ENCODE measurements at places on chromosomes 11 and 22.

DNA sequence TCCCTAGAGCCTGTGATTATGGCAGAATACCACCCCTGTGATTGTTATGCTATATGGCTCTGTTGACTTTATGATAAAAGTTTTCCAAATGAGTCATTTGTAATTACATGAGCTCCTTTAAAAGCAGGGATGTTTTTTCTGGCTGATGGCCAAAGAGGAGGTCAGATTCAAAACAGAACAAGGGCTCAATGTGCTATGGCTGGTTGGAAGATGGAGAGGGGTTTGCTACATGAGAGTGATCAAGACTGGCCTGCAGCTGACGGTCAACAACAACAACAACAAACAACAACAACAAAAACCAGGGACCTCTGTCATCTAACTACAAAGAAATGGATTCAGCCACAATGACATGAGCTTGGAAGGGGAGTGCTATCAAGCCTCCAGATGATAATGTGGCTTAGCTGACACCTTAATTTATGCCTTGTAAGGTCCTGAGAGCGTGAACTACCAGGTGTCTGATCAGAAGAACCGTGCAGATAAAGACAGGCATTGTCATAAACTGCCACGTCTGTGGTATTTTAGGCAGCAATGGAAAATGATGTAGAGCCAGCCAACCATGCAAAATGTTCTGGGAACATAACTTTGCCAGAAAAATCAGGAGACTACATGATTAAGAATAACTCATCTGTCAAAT, 47.2 kb downstream of the PIWIL3 start:
- peak; percentile 72 for DNase-seq

DNA sequence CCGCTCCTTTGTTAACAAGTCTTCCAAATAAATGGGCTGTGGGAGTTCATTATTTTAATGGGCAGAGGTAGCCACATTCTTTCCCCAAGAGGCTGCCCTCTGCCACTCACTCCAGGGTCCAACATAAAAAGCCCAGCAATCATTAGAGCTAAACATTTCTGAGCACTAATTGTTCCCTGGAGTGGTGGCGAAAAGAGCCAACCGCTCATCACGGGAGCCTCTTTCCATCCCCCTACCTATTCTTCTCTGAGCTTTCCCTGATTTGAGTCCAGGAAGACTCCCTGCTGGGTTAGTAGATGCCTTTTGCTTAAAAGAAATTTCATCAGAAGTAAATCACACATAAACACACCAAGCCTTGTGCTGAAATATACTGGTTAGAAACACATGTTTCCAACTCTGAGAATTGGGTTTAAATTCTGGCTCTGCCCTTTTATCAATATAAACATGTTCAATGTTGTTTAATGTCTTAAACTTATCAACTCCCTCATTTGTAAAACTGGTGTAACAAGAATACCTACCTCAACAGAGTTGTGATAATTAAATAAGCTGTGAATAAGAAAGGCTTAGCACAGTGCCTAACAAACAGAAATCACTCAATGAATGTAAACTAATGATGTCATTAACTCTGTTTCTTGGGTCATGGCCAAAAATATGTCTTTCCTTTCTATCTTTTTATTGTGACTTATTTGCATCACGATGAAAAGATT, at the start of gene OR5A2:
Gene OR5A2 (minus strand): TSS at position 53 of the 707 bp plus-strand sequence. CDS start 3,460 bp downstream, outside the sequence.
- no peak for DNase-seq

- no peak for DNase-seq
Observed at GRCh38 chr11:117678658-117679406, 118.2 kb downstream of the DSCAML1 start.

GRCh38 chr11:128416976-128417375, 170.4 kb downstream of the ETS1 start:
- no peak for DNase-seq

DNA sequence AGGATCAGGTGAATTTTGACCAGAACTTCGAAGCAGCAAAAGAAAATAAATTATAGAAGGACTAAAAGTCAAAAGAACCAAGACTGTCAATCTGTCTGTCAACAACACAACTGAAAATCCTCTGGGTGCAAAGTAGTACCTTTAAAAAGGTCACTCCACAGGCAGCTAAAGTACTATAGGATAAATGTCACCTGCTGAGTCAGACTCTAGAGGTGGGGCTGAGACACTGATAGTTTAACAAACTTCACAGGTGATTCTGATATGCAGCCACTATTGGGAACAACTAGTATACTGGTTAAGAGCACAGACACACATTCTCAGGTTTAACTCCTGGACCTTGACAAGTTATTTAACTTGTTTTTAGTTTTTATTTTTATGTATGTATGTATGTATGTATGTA, 107.3 kb downstream of the FCHSD2 start:
- DNase-seq = no peak

- DNase-seq = no peak
Observed at GRCh38 chr11:109480251-109480650, 58.3 kb downstream of the C11orf87 start.

- DNase-seq = no peak
Observed at GRCh38 chr22:46791201-46791731, 28.8 kb downstream of the TBC1D22A start.

DNA sequence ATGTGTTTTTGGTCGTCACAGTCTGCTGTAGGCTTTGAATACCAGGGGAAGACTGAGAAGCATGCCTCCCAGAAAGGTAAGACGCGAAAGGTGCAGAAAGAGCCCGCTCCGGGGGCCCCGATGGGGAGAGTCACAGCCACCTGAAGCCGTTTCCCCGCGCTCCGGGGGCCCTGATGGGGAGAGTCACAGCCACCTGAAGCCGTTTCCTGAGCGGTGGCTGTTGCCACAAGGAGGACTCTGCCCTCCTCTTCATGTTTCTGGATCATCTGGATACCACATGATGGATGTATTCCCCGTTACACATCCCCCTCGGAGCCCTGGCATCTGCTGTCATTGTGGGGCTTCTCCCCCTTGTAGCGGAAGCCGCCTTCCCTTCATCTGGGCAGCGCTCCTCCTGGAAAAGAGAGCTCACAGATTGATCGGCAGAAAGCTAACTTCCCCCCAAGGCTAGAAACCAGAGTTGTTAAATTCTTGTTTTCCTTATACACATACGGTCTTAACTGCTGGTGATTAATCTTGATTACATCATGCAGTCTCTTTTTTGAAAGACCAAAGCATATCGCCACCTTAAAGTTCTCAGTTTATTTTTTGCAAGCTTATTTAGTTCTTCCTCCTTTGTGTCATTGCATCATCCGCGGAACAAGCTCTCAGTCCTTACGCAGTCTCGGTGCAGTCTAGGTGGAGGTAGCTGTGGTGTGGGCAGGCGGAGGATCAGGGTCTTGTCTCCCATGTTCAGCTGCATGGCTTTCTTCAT, 17.5 kb downstream of the CTTN start:
- DNase-seq = no peak

DNA sequence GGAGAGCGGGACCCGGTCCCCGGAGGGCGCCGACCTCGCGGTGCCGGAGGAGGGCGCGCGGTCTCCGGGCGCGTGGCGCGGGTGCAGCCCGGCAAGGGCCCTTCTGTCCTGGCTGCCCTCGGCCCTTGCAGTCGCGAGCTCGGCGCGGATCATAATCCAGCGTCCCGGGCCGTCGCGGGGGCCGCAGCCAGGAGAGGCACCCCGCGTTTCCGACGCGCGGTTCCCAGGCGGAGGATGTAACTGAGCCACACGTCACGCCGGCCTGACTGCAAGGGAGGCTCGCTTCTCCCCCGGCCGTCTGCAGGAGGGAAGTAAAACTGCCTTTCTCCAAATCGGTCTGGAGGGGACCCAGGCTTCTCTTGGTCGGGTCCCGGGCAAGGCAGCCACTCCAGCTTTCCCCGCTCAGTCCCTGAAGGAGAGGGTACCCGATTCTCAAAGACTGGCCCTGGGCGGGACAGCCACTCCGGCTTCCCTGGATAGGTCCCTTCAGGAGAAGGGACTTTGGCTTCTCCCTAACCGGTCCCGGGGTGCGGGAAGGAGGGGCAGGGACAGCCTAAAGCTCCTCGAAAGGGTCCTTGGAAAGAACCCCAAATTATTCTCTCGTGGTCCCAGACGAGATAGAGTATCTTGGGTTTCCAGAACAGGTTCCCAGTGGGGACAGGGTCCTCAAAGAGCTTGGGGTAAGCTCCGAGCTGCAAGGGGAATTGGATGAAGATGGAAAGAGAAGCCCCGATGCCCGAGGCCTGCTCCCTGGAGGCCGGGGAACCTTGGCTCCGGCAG, 836 bp downstream of the SPON1 start:
- DNase-seq = no peak

- DNase-seq = no peak
Observed at GRCh38 chr11:100689141-100689540, 2.1 kb downstream of the ARHGAP42 start.

DNA sequence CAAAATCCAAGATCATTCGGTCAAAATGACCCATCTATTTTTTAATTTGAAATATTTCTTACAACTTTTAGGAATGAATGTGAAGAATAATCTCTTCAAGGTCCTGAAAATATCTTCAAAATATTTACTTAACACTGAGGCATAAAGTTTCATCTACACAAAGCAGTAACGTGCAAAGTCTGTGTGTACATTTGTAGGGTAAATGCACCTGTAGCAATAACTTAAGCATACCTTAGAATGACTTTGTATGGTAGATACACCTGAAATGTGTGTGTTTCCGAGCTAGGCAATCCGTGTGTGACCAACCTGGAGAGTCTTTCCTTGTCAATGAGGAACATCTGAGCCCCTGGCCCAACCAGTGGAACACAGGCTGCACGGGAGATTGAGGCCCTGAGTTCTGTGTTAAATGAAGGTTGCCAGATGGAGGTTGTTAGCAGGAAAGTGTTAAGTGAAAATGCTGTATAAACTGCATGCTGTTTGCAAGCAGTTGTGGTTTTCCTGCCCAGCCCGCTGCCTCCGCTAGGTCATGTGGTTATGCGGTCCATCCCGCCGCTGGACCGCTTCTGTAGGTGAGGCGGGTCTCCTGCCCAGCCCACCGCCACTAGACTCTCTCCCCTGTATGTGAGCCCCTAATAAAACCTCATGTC, 7.6 kb upstream of the CTR9 start:
- no peak for DNase-seq

DNA sequence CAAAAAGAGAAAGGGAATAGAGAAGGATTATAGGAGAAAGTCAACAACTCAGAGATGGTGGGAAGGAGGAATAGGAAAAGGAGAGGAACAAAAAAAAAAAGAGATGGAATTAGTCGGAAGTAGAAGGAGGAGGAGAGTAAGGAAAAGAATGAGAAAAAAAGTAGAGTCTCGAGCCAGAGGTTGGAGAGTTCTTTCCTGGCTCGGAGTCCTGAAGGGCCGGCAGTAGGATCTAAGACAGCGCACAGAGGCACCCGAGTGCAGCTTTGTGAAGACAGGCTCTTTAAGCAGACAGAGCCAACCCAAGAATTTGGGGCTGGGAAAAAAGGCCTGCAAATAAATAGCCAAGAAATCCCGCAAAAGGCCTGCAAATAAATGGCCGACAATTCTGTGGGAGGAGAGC, 170.4 kb upstream of the CCDC90B start:
- DNase-seq = no peak

DNA sequence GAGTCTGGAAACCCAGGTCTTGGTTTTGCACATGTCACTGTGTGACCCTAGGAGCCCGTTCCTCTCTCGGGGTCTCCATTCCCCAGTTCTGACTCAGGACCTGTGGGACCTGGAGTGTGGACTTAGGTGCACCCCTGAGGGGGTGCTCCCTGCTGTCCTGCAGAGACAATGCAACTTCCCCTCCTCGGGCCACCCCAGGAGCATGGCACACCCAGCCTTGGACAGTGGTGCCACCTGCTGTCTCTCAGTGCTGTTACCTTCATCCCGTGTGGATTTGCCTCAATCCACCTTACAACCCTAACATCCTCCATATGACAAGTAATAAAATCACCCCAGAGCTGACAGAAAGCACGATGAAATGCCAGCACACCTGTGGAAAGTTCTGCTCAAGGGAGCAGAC, 27.5 kb upstream of the CRYBB3 start:
- DNase-seq = peak; percentile 72

DNA sequence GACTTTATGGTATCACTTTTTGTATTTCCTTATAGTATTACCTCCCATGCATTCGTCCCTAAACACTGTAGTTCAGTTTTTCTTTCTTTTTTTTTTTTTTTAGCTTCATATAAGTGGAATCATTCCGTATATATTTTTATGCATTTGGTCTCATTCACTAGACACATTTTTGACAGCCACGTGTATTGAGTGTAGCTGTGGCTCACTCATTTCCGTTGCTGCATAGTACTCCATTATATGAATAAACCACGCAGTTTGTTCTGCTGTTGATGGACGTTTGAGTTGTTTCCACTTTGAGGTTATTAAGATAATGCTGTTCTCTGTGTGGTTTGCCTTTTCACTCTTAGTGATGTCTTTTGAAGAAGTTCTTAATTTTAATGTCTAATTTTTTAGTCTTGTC, 8.4 kb downstream of the APLP2 start:
- DNase-seq = no peak

DNA sequence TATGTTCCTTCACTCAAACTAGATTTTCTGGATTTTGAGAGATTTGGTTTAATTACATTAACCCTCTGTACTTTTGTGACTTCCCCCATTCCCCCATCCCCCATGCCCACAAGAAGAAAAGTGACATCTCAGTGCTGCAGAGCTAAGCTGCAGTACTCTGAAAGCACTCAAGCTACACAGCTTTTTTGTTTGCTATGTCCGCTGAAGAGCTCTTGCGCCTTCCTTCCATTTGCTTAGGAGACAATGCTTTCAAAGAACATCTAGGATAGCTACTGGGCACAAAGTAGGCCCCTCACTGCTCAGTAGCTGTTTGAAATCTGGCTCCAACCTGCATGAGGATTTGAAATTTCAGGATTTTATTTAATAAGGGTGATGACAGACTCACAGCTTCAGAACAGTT, 69.7 kb downstream of the SLC17A6 start:
- no peak for DNase-seq

DNA sequence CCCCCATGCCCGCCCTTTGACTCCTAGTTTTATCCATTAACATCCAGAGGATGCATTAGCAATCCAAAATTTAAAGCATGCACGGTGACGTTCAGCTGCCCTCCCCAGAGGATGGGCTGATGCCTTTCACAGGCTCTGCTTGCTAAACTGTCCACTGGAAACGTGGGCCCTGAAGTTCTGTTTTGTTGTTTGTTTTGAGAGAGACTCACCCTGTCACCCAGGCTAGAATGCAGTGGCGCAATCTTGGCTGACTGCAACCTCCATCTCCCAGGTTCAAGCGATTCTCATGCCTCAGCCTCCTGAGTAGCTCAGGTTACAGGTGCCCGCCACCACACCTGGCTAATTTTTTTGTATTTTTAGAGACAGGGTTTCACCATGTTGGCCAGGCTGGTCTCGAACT, 39.3 kb downstream of the NFRKB start:
- no peak for DNase-seq

GRCh38 chr11:76690736-76691135, 20.2 kb upstream of the LRRC32 start:
- no peak for DNase-seq

All from Calu3 (cell line).